NCI-H2029 treated with DMSO at 0.1 percent for 48 hours (cell line): ENCODE measurements at places on chromosomes 7 and 10.
A peak's percentile ranks its signal among the peaks of the same experiment; 100 is the strongest.

DNA sequence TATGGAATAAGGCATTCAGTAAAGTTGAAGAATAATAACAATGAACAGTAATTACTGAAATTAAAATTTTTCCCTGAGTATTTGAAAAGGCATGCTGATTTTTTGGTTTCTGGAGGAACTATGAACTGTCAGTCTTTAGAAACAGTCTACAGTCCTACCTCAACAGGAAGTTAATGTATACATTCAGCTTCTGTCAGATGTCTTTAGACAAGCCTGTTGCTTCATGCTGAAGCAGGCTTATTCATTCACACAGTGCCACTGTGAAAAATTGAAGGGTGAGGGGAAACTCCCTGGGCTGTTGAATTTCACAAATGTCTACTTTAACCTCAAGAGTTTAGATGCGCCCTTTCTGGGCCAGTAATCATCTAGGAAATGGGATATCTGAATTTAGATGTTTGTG, 3.5 kb downstream of the NRF1 start:
- DNase-seq = no peak

GRCh38 chr7:98727146-98727709, 110.1 kb downstream of the NPTX2 start:
- no peak for DNase-seq

DNA sequence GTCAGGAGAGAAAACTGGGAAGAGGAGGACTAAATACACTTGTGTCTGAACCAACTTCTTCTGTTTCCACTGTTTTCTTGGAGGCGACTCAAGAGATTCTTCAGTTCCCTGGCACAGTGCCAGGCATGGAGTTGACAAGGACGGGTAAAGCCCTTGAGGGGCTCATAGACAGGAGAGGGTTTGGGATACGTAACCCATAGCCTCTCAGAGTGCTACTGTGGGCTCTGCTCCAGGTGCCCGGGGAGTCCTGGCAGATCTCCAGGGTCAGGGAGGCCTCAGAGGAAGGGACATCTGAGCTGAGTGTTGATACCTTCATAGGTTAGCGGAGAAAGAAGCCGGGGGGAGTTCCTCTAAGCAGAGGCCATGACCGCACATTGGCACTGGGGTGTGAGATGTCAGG, 42.0 kb downstream of the GALNT17 start:
- DNase-seq = peak; percentile 37

GRCh38 chr7:131722371-131722770, 165.9 kb upstream of the PODXL start:
- no peak for DNase-seq

DNA sequence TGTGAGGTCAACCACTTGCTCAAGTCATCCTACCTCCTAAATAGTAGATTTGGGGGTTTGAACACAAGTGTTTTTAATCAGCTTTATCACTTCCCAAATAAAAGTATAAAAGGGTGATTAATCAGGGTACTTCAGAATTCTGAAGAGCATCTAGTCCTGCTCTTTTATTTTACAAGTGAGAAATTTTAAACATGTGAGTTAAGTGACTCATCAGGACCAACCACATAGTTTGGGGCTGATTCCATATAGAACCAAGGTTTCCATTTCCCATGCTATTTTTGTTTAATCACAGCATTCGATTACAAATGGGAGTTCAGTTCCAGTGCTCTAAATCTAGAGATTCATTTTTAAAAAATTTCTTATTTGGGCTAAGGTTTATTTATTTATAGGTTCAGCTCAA, 113.4 kb downstream of the GPR158 start:
- no peak for DNase-seq

DNA sequence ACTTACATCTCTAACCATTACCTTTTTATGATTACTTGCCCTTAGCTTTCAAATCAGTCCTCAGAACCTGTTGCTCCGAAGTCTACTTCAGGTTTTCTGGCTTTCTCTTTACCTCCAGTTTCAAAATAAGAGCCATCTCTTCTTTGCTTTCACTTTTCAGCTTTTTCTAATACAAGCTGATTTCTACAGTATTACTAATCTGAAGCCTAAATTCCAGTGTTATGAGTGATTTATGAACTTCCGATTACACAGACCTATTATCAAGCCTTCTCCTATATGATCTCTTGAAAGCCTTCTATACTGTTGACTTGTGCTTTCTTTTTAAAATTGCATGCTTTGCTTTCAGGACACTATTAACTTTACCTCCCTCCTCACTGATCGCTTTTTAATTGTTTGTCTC, 1307.8 kb upstream of the CELF2 start:
- no peak for DNase-seq

- DNase-seq = no peak
Measured at GRCh38 chr7:74306004-74306729, 17.0 kb downstream of the CLIP2 start.

DNA sequence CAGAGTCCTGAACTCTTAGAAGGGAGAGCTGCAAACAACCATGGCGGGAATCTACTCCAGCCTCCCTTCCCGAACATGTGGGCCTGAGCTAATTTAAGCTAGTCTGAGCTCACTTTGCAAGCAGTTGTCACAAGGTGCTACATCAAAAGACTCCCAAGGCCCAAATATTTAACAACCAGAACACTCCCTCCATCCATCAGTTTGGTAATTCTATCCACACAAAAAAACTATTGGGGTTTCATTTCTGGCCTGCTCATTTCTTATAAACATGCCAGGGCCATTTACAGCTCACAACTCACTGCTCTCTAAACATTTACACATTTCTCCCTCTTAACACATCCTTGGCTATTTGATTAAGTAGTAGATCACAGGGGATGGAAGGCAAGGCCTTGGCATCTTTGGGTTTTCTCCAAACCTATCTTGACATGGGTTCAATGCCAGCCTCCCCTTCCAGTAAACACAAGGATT, 263.4 kb downstream of the KCNMA1 start:
- DNase-seq = no peak

DNA sequence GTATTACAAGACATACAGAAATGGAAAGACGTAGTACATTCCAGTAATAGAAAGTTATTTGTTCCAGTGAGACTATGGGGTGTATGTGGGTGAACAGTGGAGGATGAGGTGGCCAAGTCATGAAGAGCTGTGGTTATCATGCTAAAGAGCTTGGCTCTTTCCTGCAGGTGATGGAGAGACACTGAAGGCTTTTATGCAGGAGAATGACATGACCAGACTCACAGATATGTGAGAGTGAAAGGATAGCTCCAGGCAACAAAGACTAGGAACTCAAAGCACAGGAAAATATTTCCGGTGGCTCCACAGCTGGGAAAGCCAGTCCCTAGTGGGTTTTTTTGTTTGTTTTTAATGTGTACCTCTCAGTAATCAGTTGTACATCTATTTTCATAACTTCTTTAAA, 133.5 kb downstream of the TSPAN12 start:
- no peak for DNase-seq

DNA sequence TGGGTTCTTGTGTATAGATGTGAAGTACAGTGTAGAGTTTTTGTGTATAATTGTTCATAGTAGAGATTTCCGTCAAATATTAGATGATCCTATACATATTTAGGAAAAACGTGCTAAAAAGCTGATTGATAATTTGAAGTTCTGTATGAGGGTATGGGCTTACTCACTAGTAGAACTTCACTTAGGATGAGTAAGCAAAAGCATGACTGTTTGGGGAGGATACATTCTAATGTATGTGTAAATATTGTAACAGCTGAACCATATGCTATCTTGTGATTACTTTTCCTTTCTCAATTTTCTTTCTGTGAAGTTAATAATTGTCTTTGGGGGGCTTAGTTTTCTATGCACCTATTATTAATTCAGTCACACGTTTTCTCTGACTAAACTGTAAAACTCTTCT, 53.2 kb upstream of the PDK4 start:
- DNase-seq = no peak

DNA sequence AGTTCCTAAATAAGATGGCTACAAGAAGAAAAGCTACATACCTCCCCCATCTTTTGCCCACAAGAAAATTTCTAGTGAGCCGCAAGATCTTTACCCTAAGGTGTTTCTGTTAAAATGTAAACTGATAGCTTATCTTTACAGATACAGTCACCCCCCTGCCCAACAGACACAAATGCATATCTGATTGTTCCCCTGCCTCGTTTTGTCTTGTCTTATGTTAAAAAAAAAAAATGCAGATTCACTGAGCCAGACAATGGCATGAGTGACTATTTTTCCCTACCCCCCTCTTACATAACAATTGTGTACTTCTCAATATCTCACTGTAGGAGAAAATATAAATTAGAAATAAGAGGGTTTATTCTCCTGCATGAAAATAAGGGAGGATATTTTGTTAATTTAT, 8.5 kb downstream of the ZNF138 start:
- DNase-seq = no peak

DNA sequence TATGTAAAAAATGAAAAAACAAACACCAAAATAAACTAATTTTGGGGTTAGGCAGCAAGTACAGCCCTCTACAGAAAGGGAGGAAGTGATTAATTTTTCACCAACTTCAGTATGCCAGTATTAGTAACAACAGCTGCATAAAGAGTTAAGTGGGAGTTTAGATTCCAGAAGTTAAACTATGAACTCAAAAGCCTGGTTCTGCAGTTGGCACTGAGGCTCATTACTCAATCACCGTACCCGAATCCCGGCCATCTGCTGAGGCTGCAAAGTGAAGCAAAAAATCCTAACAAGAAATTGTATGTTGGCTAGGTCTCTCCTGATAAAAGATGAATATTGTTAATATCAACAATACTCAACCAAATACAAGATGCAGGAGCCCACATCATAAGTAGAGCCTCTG, 4.0 kb downstream of the NUDT5 start:
- DNase-seq = no peak

GRCh38 chr7:116258734-116259133, 48.4 kb downstream of the TES start:
- no peak for DNase-seq

DNA sequence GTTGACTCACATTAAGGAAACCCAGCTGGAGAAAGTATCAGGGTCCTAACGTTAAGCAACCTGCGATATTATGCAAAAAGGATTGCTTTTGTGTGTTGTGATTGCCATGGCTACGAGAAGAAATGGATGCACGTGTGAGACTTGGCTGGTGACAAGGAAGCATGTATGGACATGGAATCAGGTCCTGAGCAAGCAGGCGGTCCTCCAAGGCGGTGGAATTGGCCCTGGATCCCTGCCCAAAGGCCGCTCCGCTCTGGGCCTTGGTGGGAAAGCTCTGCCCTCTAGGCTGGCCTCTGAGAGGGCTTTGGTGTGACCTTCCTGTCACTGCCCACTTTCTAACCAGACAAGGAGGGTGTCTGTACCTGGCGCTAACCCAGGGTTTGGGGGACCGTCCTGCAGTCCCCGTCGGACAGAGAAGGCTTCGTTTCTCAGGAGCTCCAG, 192.1 kb downstream of the EBF3 start:
- DNase-seq = no peak

DNA sequence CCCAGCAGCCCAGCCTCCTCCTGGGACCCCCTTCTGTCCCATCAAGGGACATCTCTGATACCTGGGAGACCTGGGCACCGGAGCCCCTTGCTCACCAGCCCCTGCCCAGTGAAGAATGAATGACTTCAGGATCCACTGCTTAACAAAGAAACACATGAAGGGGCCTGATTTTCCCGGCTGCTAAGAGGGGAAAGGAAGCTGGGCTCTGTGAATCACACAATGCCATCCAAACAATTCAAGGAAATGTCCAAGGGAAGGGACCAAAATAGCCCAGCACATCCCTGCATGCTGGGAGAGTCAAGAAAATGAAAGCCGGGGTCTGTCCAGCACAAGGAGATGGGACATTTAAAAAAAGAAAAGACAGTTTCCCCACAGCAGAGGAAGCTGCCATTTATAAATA, 128.7 kb upstream of the JCAD start:
- no peak for DNase-seq

- DNase-seq = no peak
Measured at GRCh38 chr10:100743626-100744135, 1.7 kb upstream of the PAX2 start.

GRCh38 chr10:8876171-8876570, 821.7 kb downstream of the GATA3 start:
- DNase-seq = no peak

DNA sequence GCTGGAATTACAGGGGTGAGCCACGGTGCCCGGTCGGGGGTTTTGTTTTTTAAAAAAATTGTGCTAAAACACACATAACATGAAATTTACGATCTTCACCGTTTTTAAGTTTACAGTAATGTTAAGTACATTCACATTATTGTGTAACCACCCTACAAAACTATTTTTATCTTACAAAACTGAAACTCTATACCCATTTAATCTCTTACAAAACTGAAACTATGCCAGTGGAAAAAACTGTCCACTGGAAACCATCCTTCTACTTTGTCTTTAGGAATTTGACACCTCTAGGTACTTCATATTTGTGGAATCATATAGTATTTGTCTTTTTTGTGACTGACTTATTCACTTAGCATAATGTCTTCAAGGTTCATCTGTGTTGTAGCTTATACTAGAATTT, 1.0 kb upstream of the PSMC2 start:
- DNase-seq = no peak

DNA sequence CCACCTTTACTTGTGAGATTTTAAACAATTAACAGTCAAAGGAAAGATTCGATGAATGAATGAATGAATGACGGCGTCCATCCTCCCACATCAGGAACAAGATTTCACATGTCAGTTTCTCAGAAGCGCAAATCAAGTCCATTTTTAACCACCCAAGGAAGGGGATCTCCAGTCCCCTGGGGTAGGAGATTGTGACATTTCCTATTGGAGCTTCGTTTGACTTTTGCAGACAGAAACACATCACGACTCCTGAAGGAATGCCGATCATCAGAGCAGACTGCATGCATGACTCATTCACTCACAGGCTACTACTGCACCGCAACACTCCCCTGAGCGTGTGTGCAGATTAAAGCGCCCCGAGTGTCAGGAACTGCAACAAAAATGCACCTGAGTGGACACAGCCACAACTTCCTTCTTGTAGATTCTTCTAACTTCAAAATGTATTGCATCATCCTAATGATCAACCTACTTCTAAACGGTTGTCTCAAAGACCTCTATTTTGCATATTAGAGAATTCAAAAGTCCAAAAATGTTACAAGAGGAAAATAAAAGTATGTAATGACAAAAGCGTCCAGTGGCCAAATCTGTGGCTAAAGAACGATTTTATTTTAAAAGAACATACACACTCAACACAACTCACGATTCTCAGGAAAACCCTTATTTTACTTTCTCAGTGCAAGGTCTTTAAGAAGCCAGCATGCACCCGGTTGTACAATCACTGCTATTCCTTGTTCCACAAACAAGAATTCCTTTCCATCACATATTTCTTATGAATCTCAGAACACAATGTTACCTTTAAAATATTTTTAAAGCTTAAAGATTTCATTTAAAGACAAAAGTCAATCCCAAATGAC, 172.6 kb downstream of the FAM107B start:
- no peak for DNase-seq

GRCh38 chr10:95181726-95182125, 12.3 kb upstream of the ACSM6 start:
- DNase-seq = no peak

DNA sequence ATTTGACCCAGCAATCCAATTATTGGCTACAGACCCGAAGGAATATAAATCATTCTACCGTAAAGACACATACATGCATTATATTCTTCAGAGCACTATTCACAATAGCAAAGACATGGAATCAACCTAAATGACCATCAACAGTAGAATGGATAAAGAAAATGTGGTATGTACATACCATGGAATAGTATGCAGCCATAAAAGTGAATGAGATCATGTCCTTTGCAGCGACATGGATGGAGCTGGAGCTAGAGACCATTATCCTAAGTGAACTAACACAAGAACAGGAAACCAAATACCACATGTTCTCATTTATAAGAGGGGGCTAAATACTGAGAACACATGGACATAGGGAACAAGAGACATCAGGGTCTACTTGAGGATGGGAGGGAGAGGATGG, 44.0 kb downstream of the LMBR1 start:
- no peak for DNase-seq

GRCh38 chr10:79090134-79090803, 21.5 kb downstream of the ZMIZ1 start:
- no peak for DNase-seq
